ENCODE measurements at places on chromosomes 11 and 22. TPM values are rescaled to one million over a fixed set of nuclear protein-coding genes. Genes with fewer than 3 reads are reported as not detected.

The E2F8 gene
- polyA plus RNA-seq = 8.0 TPM

The ZP1 gene
- polyA plus RNA-seq = not detected

The CALCB gene
- polyA plus RNA-seq = 5.5 TPM

The AGBL2 gene
- 6.6 TPM for polyA plus RNA-seq

The PHLDB1 gene
- 118 TPM for polyA plus RNA-seq

The APOL5 gene
- not detected for polyA plus RNA-seq

The ZNF214 gene
- polyA plus RNA-seq = 12.3 TPM

The SLC35E4 gene
- polyA plus RNA-seq = 2.0 TPM

The CNGA4 gene
- 0.30 TPM for polyA plus RNA-seq

The BARX2 gene
- polyA plus RNA-seq = 0.62 TPM

The HYLS1 gene
- polyA plus RNA-seq = 12.6 TPM

DNA sequence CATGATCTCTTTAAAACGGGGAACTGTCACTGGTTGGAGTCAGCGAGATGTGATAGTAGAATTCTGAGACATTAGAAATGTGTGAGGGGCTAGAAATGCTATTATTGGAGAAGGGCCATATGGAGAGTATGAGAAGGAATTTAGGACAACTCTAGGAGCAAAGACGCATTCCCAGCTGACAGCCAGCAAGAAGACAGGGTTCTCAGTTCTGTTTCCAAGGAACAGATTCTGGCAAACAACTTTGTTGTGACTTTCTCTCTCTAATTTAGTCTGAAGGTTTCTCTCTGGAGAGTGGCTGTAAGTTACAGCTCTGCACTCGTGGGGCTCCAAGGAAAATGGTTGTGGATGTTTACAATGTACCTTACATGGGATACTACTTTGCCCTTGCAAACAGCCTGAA is 876.3 kb downstream of the FAM181B start:
- peak; percentile 25 for DNase-seq

DNA sequence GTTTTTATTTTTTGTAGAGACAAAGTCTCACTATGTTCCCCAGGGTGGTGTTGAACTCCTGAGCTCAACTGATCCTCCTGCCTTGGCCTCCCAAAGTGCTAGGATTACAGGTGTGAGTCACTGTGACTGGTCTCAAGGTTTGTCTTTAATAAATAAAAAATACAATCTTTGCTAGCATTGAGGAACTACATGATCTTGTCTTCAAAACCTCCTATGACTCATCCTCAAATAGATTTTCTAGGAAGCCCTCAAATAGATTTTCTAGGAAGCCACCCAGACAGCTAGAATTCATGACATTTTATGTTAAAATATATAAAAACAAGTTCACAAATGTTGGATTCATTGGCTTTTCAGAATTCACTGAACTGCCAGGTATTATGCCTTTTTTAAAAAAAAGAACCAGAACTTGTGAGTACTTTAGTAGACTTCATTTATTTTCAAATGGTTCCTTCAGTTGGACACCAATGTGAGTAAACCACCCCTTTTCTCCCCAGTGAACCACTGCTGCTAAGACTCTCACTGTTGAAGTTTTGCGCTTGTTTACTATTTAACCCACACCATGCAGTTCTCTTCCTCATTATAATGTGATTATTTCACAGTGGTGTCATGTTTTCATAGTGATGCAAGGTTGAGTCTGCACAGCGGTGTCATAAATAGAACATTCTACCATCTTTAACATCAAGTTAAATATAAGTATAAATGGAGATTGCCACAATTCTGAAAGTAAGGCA is 303.9 kb downstream of the CASP12 start:
- DNase-seq = no peak

GRCh38 chr11:115256397-115257197 is 247.6 kb downstream of the CADM1 start:
- peak; percentile 44 for DNase-seq

- no peak for DNase-seq
Observed at GRCh38 chr11:78253797-78254196, 65.1 kb downstream of the USP35 start.

DNA sequence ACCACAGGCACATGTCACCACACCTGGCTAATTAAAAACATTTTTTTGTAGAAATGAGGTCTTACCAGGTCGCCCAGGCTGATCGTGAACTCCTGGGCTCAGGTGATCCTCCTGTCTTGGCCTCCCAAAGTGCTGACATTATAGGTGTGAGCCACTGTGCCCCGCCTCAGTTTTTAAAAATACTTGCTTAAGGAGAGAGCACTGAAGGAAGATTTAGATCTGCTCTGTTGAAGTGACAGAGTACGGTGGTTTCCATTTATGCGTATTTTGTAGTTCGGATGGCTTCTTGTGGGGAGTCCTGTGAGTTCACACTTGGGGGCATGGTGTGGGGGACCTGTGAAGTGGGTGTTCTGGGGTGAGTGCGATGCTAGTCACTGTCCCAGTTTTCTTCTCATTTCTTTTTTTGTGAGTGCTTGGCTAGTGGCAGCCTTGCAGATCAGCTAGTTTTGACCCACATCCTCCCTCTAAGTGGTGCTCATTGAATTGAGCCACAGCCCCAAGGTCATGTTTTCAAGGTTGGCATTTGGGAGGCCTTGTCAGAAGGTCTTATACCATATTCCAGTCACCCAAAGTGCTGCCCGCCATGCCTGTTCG is 31.5 kb downstream of the PTPRJ start:
- no peak for DNase-seq

DNA sequence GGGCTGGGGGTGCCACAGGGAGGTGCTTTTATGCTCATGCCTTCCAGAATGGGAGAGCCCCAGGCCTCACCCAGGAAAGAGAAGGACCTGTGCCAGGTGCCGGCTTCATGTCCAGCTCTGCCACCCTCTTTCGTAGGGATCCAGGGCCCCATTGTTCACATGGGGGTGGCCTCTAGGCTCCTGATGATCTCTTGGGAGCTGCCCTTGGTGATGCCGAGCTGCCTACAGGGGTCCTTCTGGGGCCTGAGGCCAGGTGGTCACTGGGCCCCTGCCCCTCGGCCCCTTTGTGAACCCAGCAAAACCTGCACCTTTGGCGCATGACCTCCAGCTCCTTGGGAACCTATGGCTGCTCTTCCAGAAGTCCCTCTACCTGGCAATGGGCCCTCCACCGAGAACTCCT is 41.4 kb upstream of the SMIM38 start:
- DNase-seq = no peak

DNA sequence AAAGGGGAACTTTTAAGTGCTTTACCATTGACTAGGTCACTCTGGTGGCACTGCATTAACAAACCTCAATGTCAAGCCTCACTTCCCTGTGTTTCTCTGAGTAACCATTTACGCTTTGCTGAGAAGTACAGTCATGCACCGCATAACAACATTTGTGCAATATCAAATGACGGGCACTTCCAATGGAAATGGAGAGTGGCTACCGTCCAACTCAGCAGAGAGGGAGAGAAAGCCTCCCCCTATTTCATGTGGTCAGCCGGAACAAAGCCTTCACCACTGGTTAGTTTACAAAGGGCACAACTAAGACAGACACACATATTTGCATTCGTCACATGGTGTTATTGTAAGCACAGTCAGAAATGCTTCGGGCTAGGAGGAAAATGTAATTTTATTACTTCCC is 117.3 kb downstream of the RASSF10 start:
- DNase-seq = peak; percentile 67

DNA sequence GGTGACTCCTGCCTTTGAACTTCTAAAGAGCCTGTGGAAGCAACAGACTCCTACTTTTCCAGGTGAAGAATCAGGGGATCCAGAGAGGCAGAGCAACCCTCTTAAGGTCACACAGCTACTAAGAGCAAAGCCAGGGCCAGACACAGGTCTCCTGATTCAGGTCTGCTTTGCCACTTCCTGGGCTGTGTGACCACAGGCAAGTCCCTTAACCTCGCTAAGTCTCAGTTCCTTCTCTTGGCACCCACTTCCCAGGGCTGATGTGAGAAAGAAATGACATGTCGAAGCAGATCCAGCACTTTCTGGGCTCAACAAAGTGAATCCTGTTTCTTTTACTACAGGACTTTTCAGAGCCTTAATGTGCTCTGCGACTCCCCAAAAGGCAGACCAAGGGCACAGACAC is 30.2 kb downstream of the UQCR10 start:
- DNase-seq = no peak

GRCh38 chr11:95915051-95915450 is 8.9 kb downstream of the MTMR2 start:
- DNase-seq = no peak

- DNase-seq = no peak
Observed at GRCh38 chr11:44285756-44286155, 24.2 kb downstream of the ALX4 start.

DNA sequence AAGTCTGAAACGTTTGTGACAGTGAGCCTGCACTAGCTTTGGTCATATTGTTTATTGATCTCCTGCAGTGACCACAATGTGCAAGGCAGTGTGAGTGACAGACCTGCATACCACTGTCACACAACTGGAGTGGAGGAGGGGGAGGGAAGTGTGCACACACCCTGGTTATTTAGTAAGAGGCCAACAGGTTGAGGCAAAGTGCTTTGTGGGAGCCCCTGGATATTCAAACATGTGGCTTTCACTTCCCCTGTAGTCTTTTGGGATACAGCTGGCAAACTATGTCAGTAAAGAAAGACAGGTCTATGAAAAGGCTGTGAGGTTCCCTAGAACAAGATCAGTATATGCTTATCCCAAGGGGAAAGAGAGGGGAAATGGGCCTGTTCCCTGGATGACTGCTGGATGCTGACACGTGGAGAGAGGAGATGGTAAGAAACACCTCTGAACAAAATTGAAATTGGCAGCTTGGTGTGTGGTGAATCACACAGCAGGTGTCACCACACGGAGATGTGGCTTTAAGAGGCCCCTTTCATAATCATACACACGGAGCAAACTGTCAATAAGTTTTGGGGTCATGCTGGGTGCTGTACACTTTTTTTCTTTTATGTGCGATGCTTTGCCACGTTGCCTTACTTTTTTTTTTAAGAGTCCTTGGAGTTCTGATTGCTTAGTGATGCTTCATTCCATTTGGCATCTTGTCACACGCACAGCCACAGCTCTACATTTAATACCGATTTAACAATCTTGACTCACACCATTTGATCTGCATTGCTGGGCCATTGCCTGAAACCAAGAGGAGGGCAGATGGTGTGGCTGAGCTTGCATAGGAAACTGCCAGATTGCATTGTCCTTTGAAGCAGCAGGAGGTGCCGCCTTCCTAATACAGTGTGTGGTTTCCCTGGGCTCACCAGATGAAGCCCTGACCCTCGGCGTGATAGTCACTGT is 11.3 kb downstream of the OSBP2 start:
- DNase-seq = no peak

GRCh38 chr22:39240831-39241793 is 3.7 kb downstream of the PDGFB start:
- no peak for DNase-seq

DNA sequence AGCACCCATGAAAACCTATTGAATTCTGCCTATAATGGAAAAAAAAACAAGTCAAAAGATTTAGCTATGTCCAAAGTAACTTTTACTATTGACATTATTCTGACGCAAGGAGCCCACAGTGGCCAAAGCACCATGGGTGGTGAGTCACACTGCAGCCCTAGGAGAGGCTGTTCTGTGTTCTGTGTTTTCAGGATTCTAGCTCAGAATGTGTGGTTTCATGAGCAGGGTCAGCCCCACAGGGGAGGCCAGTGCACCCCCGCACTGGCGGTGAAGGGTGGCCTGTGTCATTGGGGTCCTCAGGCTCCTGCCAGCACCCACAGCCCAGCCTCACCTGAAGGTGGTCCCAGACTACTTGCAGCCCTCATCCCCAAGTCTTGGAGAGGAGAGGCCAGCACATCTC is 112.2 kb downstream of the BRD1 start:
- DNase-seq = no peak

GRCh38 chr11:128901653-128902514 is 10.7 kb downstream of the KCNJ5 start:
- no peak for DNase-seq
